SK-N-DZ (cell line): ENCODE measurements at places on chromosomes 2 and 18.

DNA sequence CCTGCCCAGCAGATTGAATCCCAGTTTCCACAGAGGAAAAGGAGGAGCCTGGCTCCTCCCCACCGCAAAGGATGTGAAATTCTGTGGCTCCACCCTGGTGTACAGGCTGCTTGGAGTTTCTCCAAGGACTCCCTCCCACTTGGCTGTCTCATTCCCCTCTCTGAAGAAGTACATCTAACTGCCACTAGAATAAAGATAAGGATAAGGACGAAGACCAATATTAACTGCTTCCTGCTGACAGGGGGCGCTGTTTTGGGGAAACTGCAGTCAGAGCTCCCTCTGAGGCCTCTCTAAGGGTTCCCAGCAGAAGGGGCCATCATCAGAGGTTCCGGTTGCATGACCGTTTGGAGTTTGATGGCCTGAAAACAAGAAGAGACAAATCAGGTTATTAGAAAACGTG is 790.9 kb downstream of the CPS1 start:
- DNase-seq = no peak

DNA sequence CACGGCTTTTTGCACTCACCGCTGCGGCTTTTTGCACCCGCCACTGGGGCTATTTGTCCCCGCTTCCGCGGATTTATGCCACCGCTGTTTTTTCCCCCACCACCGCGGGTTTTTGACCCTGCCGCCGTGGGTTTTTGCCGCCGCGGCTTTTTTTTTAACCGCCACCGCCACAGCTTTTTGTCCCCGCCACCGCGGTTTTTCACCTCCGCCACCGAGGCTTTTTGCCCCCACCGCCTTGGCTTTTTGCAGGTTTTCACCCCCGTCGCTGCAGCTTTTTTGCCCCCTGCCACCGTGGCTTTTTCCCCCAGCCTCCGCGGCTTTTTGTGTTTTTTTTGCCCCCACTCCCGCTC is 2796.7 kb upstream of the TEKT4 start:
- no peak for DNase-seq

DNA sequence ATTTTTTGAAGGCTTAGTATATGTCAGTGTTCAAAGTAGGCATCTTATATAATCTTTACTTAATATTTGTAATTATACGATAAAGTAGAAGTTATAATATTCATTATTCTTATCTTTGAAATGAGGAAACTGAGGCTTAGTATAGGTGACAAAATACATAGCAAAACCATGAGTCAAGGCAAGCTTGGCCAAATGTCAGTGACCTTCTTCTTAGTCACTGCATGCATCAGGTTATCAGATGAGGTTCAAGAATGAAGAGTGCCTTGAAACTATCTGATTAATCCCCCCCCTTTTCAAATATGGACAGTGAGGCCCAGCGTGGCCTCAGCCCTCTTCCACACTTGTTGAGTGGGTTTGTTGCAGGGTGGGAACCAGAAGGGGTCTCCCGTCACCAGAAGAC is 59.3 kb downstream of the PMAIP1 start:
- no peak for DNase-seq

GRCh38 chr2:30938196-30938595 is 130.9 kb upstream of the CAPN13 start:
- DNase-seq = no peak

DNA sequence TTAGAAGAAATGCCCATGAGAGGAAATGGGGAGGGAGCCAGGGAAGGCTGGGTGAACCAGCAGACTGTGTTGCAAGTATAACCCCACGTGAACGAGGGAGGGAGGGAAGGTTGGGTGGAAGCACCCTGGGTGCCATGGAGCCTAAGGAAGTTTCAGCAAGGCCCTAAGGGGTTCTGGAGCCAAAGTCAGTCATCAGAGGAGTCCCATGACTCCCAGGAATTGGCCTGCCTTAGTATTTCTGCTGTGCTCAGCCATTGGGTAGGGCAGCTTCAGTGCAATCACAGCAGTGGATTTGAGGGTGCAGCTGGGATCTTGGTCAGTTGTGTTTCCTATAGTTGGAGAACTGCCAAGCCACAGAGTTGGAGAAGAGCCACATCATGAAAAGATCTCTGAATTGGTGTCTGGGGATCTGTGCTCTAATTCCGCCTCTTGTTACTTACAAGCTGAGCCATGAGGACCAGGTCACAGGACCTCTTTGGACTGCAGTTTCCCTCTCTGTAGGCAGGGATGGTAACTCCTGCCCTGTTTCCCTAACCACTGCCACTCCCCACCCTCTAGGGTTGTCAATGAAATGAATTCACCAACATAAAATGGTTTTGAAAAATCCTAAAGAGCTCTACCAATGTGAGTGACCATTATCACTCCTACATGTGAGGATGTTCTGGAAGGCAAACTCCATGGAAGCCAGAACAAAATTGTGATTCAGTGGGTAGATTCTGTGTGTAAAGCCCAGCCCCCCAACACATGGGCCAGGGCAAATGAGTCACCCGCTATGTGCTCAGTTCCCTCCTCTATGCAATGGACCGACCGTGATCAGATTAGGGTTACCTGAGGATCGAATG is 108.9 kb downstream of the CLIP4 start:
- DNase-seq = no peak

- no peak for DNase-seq
Measured at GRCh38 chr2:143481733-143482132, 352.5 kb downstream of the ARHGAP15 start.

GRCh38 chr2:99430614-99431291 is 59.1 kb downstream of the REV1 start:
- no peak for DNase-seq

GRCh38 chr2:205730701-205731582 is 48.6 kb downstream of the NRP2 start:
- DNase-seq = no peak

GRCh38 chr2:172220121-172220520 is 117.4 kb upstream of the DLX2 start:
- no peak for DNase-seq

DNA sequence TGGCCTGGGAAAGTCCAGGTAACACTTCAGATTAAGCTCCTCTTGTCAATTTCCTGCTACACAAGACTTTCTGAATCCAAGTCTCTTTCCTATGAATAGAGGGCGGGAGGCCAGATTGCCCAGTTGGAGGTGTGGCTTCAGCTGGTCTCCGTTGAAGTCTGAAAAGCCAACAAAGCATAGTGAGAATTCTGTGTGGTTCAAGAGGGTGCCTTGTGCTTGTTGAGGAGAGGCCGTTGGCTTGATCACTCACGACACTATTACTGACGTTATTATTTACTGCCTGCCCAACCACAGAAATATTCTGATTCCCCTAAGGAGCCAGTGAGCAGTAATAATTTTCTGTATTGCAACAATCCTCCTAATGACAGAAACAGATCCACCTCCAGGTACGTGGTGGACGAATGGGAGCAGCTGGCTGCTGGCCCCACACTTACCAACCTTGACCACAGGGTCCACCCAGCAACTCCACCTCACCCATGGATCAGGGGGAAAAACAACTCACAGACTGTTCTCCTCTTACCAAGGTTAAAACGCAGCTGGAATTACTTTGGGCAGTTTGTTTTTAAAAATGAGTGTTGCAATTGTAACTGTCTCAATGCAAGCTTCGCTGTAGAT is 21.9 kb downstream of the NRP2 start:
- no peak for DNase-seq

DNA sequence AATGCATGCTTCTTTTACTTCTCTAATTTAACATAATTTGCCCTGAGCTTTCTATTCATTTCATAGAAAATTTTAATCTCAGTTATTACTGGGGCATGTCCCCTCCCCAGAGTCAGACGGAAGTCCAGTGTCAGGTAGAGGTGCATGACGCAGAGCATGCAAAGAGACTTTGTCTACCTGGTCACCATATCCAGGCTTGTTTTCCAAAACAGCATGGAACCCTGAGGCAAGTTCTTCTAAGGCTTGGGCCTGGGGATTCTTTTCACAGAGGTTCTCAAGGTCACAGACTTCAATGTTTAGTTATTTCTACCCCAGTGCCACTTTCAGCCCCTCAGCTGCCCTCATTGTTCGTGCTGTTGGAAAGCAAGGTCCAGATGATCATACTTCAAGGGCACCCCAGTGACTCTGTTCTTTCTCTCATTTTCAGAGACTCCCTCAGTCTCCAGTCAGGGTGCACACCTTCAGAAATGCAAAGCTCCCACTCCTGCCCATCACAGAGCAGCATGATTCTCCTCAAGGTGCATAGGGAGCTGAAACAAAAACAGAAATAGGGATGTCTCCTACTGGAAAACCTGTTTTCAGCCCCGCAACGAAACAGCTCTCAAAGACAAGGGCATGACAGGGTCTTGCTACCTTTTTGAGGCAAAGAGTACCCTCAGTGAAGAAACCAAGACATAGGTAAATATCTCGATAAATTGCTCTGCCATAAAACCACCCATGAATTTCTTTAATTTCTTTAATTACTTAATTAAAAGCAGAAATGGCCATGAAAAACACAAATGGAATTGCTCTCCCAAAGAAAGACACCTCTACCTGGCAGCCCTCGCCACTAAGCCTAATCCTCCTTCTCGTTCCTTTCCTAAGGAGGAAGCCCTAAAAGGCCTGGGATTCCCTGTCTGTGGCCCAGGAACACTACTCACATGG is 9.5 kb upstream of the EVA1A start:
- DNase-seq = no peak

DNA sequence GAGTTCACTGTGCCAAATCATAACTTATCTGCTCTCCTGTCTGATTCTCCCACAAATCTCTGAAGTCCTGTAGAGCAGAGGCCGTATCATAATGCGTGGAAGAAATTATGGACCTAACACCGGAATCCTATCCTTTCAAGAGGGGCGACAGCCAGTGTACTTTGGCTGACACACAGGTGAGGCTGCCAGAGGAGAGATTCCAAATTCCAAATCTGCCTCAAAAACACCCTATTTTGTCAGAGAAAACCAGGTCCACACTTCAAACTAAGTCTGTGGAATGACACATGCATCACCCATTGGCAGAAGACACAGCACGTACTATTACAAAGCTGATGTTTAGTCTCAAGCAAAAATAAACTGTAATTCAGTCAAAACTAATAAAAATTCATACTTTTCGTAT is 139.2 kb upstream of the PID1 start:
- DNase-seq = no peak

GRCh38 chr2:218125626-218126080 is at the start of gene CXCR2:
Gene CXCR2, plus strand, starts transcription at chr2:218126028. Its CDS starts 8,774 bp downstream, at chr2:218134802.
- DNase-seq = no peak

DNA sequence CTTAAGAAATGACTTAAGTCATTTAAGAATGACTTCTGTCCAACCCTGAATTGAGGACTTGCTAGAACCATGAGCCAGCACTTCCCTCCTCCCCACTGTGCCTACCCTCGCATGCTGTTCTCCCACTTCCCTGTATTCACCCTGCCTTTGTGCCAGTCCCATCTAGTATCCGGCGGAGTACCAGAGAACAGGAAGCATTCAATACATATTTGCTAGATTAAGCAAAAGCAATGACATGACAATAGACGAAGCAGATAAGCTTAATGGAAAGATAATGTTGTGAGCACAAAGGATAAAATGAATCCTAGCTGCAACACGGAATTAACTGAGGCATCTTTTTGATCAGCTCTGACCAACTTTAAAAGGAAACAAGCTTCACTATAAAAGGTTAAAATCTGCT is 328.5 kb downstream of the TDRD15 start:
- no peak for DNase-seq

GRCh38 chr2:3349211-3349693 is 28.4 kb downstream of the EIPR1 start:
- peak; percentile 27 for DNase-seq

DNA sequence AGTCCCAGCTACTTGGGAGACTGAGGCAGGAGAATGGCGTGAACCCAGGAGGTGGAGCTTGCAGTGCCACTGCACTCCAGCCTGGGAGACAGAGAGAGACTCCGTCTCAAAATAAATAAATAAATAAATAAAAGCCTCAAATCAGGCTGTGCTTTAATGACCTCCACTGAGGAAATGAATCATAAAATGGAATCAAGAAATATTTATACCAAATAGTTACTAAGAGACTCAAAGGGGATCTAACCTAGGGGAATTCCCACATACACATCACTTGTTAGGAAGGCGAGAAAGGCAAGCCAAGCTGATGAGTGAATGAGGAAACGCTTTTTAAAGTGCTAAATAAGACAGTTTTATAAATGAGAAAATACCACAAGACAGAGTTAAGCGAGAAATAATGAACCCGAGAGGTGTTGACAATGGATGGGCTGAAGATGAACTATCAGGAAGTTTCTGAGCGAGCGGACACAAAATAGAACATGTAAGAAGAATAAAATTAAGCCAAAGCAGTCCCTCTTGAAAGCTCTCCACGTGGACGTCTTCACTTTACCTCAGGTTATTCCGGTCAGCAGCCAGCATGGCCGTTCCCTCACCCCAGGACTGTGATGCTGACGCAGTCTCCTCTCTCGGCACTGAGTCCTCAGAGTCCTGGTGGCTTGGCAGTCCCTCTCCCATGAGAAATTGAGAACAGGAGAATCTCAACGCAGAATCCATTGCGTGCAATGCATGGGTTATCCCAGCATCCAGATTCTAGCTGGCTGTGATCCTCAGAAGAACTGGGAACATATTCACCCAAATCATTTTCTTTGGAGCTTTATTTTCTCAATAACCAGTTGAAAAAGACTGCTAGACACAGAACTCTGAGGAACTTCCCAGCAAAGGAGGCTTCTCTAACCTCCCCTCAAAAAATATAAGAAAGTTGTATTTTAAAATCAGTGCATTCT is 22.3 kb downstream of the PXDN start:
- no peak for DNase-seq

DNA sequence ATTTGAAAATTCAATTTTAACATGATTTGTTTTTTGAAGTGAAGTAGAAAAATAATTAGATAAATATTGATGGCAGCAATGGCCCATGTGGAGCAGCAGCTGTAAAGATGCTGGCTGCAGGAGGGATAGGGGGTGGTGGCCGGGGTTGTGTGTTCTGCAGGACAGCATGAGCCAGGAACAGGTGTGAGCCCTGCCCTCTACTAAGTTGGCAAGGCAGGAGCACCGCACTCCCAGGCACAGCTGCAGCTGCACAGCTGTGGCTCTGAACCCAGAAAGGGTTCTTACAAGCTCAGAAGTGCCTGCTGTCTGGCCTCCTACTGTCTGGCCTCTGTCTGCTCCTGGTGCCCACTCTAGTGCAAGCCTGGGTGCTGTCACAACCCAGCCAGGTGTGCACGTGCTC is 10.0 kb upstream of the DUSP19 start:
- no peak for DNase-seq

DNA sequence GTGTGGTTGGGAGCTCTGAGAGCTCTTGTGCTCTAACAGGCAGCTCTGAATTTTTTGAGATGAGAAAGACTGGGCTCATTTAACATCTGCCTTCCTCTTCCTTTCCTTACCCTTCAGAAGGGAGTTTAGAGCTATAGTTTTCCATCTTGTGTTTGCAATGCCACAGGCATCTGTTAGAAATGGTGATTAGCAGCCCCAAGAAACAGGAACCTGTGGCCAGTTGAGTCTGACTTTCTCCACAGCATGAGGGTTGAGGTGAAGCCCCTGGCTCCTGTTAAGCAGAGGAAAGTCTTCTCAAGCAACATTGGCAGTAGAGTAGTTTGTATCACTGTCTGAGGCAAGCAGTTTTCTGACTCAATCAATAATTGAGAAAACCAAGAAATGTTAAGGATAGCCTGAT is 577.4 kb downstream of the ZEB2 start:
- no peak for DNase-seq
